NCI-H1417 (cell line): ENCODE measurements at places on chromosomes 6 and 20.

DNA sequence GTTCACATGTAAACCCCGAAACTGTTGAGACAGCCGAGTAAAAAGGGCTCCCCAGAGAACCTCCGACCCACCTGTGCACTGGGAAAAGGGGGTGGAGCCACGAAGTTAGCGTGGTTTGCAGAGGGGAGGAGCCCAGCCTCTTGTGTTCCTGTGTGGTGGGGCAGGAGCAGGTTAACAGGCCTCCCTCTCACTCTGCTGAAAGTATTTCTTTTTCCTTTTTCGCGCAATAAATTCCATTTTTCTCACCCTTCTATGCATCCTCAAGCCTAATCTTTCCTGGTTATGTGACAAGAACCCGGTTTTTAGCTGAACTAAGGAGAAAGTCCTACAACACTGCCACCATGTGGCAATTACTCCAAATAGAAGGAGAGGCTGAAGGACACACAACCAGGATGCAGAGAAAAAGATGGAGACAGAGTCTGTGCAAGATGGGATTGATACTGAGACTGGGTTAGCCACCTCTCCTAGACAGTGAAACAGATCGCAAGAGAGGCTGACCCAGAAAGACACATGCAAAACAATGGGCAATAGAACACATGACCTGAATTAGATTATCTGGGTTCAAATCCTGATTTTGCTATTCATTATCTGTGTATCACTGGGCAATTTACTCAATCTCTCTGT, 168.7 kb upstream of the PRSS16 start:
- peak; percentile 82 for DNase-seq

DNA sequence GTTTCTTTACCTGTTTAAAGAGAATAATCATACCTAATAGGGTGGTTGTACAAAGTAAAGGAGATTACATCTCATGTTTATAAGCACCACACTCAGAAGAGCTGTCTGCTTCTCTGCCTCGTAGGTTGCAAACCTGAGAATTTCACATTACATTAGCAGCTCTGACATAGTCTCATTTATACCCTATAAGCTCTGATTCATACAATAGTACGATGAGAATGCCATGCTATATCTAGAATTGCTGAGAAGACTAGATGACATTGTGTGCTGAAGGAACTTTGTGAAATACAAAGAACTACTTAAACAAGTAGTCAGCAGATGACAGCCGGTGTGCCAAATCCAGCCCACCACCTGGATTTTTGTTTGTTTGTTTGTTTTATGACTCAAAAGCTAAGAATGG, 121.2 kb downstream of the ADAT2 start:
- no peak for DNase-seq

GRCh38 chr6:150940941-150941340, 75.4 kb downstream of the MTHFD1L start:
- DNase-seq = no peak

DNA sequence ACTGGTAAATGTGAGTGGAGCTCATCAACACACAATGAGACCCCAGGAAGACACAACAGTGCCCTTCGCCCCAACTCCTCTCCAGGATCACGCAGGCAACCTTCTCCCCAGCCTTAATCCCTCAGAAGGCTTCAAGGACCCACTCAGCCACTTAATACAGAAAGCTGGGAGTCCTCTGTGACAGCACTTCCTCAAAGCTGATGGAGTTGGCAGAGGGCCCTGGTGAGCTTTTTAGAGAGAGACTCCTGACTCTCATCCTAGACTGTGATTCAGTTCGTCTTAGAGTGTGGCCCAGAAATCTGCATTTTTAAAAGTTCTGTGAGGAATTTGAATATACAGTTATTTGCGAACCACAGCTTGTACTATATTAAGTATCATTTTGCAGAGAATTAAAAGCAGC, 187.7 kb downstream of the UST start:
- peak; percentile 66 for DNase-seq

- DNase-seq = peak; percentile 29
Measured at GRCh38 chr6:110944681-110945151, 13.8 kb upstream of the GTF3C6 start.

- DNase-seq = peak; percentile 60
Measured at GRCh38 chr6:47478233-47479139, 897 bp downstream of the CD2AP start.

- no peak for DNase-seq
Measured at GRCh38 chr6:128118401-128118800, 217.5 kb upstream of the THEMIS start.

DNA sequence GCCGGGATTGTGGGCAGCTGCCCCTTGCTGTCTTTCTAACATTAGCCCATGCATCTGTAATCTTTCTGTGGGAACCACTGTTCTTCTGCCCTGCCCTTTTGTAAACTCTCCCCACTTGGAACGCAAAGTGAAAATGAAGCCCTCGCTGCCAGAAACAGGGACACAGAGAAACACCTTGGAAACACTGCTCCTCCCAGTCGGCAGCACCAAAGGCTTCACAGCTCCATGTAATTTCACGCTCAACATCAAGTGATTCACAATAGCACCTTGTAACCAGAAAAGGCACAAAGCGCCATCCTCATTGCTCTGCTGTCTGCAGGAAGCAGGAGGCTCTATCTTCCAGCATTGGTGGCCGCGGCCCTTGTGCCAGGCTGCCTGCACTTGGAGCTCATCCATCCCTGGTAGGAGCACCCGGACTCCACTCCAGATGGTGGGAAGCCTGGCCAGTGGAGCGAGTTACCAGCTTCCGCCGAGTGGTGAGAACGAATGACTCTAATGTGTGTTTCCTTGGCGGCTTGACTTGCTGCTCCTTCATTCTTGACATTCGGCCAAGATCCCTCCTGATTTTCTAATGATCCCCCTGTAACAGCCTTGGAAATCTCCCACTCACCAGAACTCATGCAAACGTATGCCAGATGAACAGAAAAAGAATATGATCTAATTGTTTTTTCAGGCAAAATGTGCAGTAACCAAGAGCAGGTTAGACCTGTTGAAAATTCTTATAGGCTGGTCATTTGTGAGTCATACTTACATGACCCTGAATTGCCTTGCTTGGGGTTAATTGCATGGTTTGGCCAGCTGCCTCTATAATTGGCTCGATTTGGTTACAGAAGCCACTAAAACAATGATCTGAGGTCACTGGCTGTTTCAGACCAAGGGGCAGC, 169.1 kb upstream of the CDYL start:
- peak; percentile 57 for DNase-seq

DNA sequence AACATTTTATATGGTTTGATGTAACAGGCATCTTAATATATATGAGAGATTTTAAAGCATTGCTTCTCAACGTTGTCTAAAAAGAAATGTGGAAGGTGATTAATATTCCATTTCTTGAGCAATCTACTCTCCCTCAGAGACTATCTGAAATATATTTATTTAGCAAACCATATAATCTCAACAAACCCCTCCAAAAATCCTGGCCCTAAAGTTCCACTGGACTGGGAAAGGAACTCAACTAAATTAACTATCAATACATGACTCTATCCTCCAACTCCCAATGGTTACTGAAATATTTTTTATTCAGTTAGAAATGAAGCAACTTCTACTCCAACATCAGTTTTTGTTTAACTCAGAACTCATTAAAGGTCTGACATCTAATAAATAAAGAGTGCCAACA, 6.3 kb downstream of the TASP1 start:
- DNase-seq = no peak
